ENCODE measurements at places on chromosomes 3 and 15.

DNA sequence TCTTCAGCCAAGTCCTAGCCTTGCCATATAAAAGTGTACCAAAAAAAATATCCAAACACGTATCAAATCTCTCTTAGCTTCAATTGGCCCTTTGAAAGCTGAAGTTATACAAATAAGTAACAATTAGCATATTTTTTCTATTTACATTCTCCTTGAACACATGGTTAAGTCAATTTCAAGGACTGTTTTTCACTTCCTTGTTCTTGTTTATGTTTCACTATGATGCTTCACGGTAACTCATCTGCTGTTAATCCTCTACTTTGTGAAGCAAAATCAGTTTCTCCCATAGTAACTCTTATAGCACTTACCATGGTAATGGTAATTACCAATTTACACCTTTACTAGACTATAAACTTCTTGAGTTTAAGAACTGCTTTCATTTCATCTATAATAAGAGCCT, 10.6 kb upstream of the SPRED1 start:
- DNase-seq = no peak

GRCh38 chr15:82901114-82901805, 51.3 kb downstream of the HOMER2 start:
- DNase-seq = no peak

GRCh38 chr3:138913766-138914165, 33.2 kb downstream of the FOXL2 start:
- no peak for DNase-seq

DNA sequence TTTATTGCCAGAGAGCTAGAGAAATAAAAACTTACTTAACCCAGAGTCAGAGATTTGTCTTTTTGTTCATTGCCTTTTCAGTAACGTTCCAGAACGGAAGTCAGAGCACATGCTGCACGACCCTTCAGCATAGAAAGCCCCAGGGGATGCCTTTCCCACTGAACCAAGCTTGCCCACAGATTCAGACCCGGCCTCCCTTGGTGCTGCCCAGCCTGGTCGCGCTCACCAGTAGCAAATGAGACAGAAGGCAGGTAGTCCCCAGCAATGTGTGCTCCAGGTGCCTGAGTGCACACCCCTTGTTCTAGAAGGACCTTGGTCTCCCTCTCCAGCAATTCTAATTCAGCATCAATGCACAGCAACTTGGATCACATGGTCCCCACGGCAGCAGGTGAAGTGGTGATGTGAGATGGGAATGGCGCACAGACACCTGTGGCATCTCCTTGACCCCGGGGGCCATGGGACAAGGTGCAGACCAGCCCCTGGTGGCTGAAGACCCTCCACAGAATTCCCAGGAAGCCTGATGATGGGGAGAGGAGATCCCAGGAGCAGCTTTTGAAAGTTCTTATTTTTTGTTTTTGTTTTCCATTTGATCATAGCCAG, 91.8 kb upstream of the IQSEC1 start:
- DNase-seq = no peak

DNA sequence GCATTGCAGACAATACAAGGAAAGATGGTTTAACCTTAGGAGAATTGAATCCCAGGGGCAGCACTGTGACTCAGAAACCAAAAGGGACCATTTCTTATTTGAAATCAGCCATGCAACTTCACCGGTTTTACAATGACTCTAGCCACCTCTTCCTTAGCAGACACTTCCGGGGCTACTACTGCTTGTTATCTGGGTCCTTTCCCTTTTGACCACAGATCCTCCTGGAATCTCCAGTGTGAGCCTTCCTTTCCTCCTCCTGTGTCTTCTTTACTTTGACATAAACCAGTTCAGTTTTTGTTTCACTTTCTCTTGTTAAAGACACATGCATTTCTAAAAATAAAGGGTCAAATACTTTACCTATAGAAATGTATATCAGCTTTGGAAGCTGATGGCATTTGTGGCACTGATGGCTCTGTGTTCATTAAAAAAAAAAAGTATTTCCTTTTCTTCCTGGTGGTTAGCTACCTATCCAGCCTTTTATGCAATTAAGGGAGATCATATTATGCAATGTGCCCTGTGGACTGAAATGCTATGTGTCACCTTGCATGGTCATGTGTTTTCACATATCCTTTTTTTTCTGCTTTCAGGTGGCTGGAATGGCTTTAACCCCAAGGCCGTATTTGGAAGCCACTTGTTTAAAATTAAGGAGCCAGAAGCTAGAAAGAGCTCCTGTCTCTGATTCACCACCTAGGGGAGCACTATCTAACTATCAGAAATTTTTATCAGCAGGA, 296.2 kb downstream of the CHL1 start:
- DNase-seq = no peak

DNA sequence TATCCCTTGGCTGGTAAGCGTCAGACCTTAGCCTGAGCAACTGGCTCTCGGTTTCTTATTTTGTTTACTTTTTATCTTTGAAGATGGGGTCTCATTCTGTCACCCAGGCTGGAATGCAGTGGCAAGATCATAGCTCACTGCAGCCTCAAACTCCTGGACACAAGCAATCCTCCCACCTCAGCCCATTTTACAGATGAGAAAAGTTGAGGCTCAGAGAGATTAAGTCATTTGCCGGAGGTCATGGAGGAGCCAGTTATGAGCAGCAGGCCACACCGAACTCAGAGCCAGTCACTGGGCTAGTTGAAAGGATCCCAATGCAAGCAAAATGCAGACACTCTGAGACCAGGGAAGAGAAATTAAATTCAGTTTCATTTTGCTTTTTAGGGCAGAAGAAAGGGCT, 293.6 kb downstream of the SHQ1 start:
- no peak for DNase-seq

DNA sequence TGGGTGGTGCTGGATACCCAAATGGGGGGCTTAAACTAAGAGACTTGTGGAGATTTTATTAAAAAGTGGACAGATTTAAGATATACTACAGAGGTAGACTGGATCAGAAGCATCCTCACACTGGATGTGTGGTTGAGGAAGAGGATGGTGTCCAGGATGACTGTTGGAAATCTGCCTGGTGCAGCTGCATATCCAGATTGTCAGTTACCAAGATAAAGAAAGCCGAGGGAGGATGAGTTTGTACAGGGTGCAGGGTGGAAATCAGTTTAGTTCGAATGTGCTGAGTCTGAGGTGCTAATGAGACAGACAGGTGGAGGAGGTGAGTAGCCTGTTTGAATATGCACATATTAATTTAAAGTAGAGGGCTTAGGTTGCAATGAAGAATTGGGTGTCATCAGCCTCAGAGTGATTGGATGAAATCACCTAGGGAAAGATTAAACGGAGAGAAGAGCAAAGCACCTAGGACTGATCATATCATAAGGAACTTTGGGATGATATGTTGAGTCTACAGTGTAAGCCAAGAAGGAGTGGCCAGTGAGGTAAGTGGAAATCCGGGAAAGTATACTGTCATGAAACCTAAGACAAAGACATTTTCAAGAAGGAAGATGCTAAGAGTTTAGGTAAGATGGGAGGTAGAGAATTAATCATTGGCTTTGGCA, 74.1 kb upstream of the GOLGA8B start:
- no peak for DNase-seq

DNA sequence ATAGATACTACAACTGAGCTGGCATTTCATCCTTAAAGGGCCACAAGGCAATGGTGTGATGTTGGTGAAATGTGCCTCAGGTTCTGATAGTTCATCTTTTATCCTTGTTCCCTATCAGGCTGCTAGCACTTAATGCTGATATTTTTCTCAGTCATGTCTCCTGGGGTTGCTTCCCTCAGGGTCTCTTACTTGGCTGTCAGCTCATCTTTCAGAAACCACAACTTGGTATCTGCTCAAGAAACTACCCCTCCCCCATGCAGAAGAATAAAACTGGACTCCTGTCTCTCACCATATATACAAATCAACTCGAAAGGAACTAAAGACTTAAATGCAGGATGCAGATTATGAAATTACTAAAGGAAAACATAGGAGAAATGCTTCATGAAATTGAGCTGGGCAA, 308.1 kb downstream of the CHST2 start:
- DNase-seq = no peak

DNA sequence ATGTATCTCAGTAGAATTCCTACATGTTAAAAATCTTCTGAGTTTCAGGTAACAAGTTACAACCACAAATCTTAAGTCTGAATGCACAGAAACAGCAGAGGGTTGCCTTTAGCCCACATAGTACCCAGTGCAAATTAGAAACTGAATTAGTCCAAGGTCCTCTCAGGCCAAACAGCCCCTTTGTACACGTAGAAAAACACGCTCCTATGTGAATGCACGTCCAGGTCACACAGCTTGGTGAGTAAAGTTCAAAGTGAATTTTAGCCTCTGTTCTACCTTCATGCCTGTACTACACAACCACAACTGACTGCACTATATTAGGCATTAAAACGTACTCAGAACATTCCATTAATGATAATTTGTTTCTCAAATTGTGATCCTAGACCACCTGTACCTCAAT, 46.3 kb downstream of the GYG1 start:
- DNase-seq = no peak

GRCh38 chr3:55818485-55818884, 331.4 kb upstream of the WNT5A start:
- DNase-seq = no peak

- DNase-seq = no peak
Measured at GRCh38 chr3:194001-194400, 2.6 kb upstream of the CHL1 start.

GRCh38 chr3:127462111-127462655, 128.3 kb downstream of the TPRA1 start:
- DNase-seq = no peak

- DNase-seq = no peak
Measured at GRCh38 chr3:158098309-158098639, 7.9 kb downstream of the SHOX2 start.

DNA sequence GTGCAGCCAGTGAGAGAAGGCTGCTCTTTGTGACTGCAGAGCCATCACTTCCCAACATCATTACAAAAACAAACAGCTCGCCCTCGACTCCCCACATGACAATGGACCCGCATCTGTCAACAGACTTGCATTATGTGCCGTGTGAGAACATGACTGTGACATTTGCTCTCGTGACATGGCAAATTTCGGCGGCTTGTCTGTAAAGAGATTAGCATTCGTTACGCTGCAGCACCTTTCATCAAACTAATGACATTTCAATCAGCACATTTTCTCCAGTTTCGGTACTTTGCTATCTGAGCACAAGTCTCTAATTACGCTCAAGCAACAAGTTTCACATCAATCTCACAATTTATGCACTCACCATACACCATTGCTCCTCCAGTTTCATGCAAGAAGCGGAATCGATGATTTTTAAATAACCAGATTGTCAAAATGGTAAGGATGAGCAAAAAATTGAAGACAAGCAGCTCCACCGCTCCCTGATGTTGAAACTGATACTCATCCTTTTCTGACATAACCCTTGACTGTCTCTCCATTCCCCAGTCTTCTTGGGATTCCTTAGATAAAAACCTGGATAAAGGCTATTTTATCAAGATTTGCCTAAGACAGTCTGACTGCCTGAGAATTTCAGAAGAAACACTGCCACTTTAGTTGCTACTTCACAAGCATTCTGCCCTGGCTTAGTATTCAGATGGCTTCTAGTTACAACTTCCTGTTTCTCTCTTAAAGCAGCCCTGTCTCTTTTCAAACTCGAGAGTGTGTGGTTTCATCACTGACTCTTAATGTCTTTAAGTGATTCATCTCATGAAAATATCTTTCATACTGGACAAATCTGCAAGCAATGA, at the start of gene SLC9A9:
TSS of gene SLC9A9 (minus strand) at position 682 of the 845 bp plus-strand sequence. CDS start at position 536, 146 bp downstream.
- DNase-seq = peak; percentile 9

GRCh38 chr3:2595486-2595885, 496.8 kb downstream of the CNTN4 start:
- DNase-seq = no peak

DNA sequence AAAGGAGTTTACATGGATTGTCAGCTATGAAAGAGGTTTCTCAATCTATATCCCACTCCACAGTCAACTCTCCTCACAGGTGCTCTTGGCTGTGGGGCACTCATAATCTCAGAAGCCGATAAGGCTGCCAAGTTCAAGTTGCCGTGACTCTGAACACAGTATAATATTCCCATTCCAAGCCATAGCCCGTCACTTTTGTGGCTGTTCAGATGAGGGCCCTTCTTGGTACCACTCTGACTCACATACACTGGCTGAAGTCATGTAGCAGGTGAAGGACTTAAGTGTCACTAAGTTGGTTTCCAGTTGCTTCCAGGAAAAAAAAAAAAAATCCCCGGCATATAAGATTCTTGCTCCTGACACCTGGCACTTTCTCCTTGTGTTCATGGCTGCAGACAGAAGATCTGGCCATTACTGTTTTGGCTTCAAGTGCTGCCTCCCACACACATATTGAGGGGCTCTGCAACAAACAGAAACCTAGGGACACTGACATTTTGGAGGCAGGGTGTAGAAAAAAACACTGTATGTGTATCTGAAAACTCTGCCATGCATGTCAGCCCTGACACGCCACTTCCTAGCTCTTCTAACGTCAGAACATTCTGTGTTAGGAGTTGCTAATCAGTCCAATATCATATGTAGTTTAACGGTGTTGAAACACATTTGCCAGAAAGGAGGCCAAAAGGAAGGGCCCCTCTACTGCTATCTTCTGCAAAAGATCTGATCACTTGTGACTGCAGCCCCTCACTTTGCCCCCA, 170.2 kb upstream of the ICE2 start:
- DNase-seq = no peak

- DNase-seq = peak; percentile 45
Measured at GRCh38 chr3:13414040-13414729, 5.9 kb downstream of the NUP210 start.

- no peak for DNase-seq
Measured at GRCh38 chr3:123421353-123422174, 27.3 kb downstream of the ADCY5 start.

DNA sequence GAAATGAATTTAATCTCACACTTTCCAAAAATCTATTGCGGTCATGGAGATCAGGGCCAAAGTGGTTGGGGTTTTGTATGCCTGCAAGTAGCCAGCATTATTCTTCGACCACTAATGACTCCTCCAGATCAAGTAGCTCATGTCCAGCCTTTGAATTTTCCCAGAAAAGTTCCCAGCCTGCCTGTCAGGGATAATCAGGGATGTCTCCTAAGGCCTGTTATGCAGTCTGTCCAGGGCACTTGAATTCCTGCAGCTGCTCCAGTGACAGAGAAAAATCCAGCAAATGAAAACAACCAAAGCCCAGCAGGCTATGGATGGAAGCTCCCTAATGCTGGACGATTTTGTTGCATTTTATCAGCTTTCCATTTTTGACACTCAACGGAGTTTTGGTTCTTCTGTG, 215.4 kb downstream of the ADAMTSL3 start:
- no peak for DNase-seq

DNA sequence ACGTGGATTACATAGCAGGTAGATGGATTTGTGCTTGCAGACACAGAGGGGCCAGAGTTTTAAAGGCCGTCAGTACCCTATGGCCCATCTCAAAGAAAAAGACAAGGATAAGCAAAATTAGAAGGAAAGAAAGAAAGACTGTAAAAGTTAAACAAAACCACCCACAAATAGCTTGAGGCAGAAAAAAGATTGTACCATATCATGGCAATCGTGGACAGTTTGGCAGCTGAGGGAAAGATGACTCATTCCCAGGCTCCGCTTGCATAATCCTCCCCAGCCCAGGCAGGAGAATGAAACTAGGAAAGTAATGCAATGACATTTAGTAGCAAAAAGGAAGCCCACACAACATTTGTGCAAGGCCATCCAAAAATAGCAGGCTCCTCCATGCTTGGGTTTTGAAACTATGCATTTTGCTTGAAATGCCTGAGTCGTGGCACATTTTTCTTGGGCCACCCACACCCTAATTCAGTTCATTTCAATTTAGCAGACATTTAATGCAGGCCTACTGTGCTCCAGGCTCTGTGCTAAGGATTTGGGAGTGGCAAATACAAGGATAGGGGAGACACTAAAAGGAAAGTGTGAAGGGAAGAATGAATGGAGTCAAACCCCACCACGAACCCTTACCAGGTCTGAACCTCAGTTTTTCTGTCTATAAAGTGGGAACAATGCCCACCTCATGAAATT, 40.9 kb upstream of the SMAD3 start:
- no peak for DNase-seq
